ENCODE measurements at places on chromosomes 4 and X. TPM values are rescaled to one million over a fixed set of nuclear protein-coding genes. Genes with fewer than 3 reads are reported as not detected.

DNA sequence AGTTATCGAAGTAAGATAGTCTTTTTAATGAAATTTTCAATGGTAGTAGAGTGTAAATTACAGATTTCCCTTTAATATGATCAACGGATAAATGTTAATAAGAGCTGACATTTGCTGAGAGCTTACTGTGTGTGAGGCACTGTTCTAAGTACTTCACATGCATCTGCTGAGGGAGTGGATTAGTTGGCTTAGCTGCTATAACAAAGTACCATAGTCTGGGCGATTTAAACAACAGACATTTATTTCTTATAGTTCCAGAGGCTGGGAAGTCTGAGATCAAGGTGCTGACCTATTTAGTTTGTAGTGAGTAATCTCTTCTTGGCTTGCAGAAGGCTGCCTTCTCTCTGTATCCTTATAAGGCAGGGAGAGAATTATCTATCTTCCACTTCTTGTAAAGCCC, 174.3 kb downstream of the CEP135 start:
- DNase-seq, result no peak
- peaks cover 2% of the 10 kb centered on the region for H3K4me1 ChIP-seq
- no peak overlapping the region for H3K4me3 ChIP-seq
- peaks cover 5% of the 10 kb centered on the region for H3K36me3 ChIP-seq
- H3K27me3 ChIP-seq, result peaks cover 48% of the 10 kb centered on the region
- H3K27ac ChIP-seq, result no peak overlapping the region

DNA sequence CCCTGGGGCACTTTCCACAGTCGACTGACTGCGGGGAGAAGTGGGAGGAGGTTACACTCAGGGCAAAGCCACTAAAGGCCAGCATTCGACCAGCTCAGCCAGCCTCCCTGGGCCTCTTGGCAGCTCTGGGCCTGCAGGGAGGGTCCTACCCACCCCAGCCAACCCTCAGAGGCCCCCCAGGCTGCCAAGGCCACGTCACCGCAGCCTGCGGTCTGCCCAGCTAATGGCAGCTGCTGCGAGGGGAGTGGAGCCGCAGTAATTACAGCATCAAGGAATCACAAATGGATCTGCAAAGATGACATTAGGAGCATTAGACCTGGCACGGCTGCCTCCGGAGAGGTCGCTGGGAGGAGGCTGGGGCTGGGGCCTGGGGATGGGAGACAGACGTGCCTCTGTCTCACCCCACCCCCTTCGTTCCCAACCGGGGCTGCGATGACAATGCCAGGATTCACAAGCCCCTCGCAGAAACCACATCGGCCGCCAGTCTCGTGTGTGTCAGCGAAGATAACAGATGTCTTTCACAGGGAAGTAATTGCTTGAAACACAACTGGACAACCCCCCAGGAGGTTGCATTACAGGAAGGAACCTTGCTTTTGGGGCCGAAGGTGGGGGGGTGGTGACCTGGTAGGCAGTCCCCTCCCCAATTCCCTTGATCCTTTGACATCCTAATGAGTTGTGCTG, 367.6 kb downstream of the BCOR start:
- H3K27ac ChIP-seq, result no peak overlapping the region
- no peaks in the 10 kb centered on the region for H3K27me3 ChIP-seq
- no peak for DNase-seq
- H3K36me3 ChIP-seq, result no peaks in the 10 kb centered on the region
- H3K4me1 ChIP-seq, result peaks cover 5% of the 10 kb centered on the region

- no peak for DNase-seq
- no peaks in the 10 kb centered on the region for H3K27me3 ChIP-seq
- H3K27ac ChIP-seq, result no peak overlapping the region
- H3K4me1 ChIP-seq, result no peaks in the 10 kb centered on the region
- H3K36me3 ChIP-seq, result no peaks in the 10 kb centered on the region
- no peak overlapping the region for H3K4me3 ChIP-seq
Observed at GRCh38 chr4:176090115-176090514, 24.5 kb downstream of the WDR17 start.

Gene IL13RA1
- 2.2 TPM for total RNA-seq

DNA sequence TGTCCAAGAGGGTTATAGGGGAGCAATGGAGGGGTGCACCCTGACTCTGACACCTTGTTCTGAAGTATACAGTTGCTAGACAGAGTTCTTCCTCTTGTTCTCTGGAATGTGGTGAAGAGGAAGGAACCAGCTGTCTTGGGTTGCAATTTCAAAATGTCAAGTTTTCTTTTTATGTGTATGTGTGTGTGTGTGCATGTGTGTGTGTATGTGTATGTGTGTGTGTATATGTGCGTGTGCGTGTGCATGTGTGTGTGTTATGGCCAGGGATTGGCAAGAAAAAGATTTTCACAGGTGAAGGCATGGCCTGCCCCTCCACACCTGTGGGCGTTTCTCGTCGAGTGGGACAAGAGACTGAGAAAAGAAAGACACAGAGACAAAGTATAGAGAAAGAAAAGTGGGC, 81.6 kb upstream of the ADGRA3 start:
- DNase-seq, result no peak
- H3K4me3 ChIP-seq, result no peak overlapping the region
- H3K27me3 ChIP-seq, result no peaks in the 10 kb centered on the region
- no peaks in the 10 kb centered on the region for H3K36me3 ChIP-seq

Gene SCRG1
- not detected for total RNA-seq

Gene ARSJ
- not detected for total RNA-seq

- H3K27me3 ChIP-seq, result peaks cover 13% of the 10 kb centered on the region
- no peaks in the 10 kb centered on the region for H3K36me3 ChIP-seq
- no peaks in the 10 kb centered on the region for H3K4me1 ChIP-seq
- H3K4me3 ChIP-seq, result no peak overlapping the region
- DNase-seq, result no peak
- H3K27ac ChIP-seq, result no peak overlapping the region
Observed at GRCh38 chr4:1535926-1536578, 129.8 kb upstream of the NKX1-1 start.

GRCh38 chr4:148044912-148045352, 313.0 kb downstream of the ARHGAP10 start:
- no peaks in the 10 kb centered on the region for H3K27me3 ChIP-seq
- no peak overlapping the region for H3K4me3 ChIP-seq
- H3K4me1 ChIP-seq, result peaks cover 14% of the 10 kb centered on the region
- peaks cover 4% of the 10 kb centered on the region for H3K36me3 ChIP-seq
- H3K27ac ChIP-seq, result no peak overlapping the region

DNA sequence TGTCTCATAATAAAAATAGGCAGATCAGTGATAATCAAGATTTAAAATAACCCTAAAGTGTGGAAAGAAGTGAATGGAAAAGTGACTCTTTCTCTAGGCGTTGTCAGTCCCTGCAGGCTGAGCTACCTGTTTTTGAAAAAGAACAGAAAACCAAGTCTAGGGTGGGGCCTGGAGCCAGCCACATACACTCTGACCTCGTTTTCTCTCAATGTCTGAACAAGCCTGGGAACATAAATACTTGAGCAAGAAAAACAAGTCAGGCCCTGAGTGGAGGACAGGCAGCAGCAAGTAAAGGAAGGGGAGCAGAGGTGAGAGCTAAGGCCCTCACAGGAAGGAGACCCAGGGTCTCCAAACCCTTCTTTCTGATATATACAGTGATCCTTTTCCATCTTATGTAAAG, 91.7 kb upstream of the HPF1 start:
- H3K36me3 ChIP-seq, result no peaks in the 10 kb centered on the region
- peaks cover 40% of the 10 kb centered on the region for H3K27me3 ChIP-seq
- no peak for DNase-seq
- no peak overlapping the region for H3K4me3 ChIP-seq
- H3K27ac ChIP-seq, result no peak overlapping the region
- no peaks in the 10 kb centered on the region for H3K4me1 ChIP-seq

DNA sequence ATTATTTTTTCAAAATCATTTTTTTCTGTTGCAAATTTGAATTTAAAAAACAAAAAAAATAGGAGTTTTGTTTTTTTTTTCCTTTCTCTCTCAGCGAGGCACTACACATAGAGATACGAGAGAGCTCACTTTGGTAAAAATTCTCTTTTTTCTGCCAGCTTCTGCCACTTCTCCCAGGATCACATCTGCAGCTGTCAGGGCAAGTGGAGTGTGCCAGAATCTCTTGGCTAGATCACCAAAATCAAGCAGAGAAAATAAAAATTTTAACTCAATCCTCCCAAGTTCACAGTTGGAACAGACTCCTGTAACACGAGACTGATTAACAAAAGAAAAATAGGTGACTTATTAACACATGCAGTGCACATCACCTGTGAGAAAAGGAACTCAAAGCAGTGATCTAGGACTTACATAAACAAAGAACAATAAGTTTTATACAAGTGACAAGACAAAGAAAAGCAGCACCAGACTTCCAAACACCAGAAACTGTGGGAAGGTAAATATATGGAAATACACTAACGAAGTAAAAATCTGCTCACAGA, 213.2 kb upstream of the ZFP42 start:
- no peak overlapping the region for H3K4me3 ChIP-seq
- no peak for DNase-seq
- H3K36me3 ChIP-seq, result no peaks in the 10 kb centered on the region
- H3K27me3 ChIP-seq, result no peaks in the 10 kb centered on the region
- no peak overlapping the region for H3K27ac ChIP-seq

GRCh38 chr4:17760626-17761025, 20.8 kb downstream of the FAM184B start:
- no peak for DNase-seq
- no peak overlapping the region for H3K4me3 ChIP-seq
- H3K27ac ChIP-seq, result no peak overlapping the region
- peaks cover 5% of the 10 kb centered on the region for H3K4me1 ChIP-seq
- peaks cover 39% of the 10 kb centered on the region for H3K27me3 ChIP-seq

GRCh38 chr4:69773484-69773883, 13.1 kb upstream of the SULT1B1 start:
- H3K4me3 ChIP-seq, result no peak overlapping the region
- H3K27ac ChIP-seq, result no peak overlapping the region
- H3K27me3 ChIP-seq, result no peaks in the 10 kb centered on the region
- DNase-seq, result no peak
- H3K36me3 ChIP-seq, result no peaks in the 10 kb centered on the region

Gene ETDA
- total RNA-seq, result not detected

Gene FAT1
- total RNA-seq, result not detected

Data from T-helper 17 cell (primary cell).